Esophagus muscularis mucosa (tissue), 4 donors: ENCODE measurements at places on chromosomes 13 and 19. TPM values are rescaled to one million over a fixed set of nuclear protein-coding genes. Genes with fewer than 3 reads are reported as not detected.
A peak's percentile ranks its signal among the peaks of the same experiment; 100 is the strongest.

CTU1 gene
- total RNA-seq = 18.9 TPM

DNA sequence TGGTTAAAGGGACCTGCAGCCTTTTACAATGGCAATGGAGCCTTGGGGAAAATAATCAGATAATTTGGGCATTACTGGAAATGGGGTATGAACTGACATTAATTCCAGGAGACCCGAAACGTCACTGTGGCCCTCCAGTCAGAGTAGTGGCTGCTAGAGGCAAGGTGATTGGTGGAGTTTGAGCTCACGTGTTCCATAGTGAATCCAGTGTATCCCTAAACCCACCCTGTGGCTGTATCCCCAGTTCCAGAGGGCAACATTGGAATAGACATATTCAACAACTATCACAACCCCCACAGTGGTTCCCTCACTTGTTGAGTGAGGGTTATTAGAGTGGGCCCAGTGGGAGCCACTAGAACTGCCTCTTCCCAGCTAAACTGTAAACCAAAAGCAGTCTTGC is 3.3 kb upstream of the LILRA2 start:
- no peak overlapping the region for H3K27ac ChIP-seq
- no peak overlapping the region for H3K4me3 ChIP-seq
- peak; percentile 78 for DNase-seq
- H3K4me1 ChIP-seq = no peaks in the 10 kb centered on the region
- H3K27me3 ChIP-seq = no peaks in the 10 kb centered on the region

DNA sequence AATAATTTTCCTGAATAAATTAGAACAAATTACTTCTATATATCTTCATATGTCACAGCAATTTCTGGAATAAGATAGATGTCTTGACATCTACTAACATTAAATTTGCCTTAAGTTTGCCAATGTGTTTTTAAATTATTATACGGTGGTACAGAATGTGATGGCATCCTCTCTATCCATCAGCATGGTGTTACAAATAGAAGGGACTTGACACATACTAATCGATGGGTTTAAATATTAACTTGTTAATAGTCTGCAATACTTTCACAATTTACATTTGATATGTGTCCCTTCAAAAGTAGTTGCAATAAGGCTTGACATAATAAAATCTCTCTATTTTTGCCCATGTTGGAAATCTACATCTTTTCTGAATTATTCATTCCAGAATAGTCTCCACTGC is 65.1 kb upstream of the PRR20A start:
- no peak overlapping the region for H3K4me3 ChIP-seq
- no peaks in the 10 kb centered on the region for H3K4me1 ChIP-seq
- H3K27me3 ChIP-seq = no peaks in the 10 kb centered on the region
- DNase-seq = no peak

DNA sequence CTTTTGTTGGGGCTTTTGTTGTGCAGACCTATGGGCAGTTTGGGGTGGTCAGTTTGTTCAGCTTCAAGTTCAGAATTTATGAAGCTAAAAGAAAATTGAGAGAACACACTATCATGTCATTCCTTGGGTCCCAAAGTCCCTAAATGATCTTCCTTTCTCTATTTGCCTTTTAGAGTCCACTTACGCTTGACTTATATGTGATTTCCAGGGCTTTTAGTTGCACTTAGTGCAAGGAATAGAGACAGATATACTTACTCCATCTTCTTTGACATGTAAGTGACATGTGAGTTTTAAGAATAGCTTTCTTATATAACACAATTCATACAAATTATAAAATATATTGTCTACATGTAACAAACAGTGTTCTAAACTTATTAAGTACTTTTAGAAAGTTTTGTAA is 660.1 kb upstream of the SLITRK1 start:
- no peaks in the 10 kb centered on the region for H3K4me1 ChIP-seq
- no peak overlapping the region for H3K4me3 ChIP-seq
- H3K27ac ChIP-seq = no peak overlapping the region
- DNase-seq = no peak
- H3K36me3 ChIP-seq = no peaks in the 10 kb centered on the region
